ENCODE measurements at places on chromosomes 12 and 14. TPM values are rescaled to one million over a fixed set of nuclear protein-coding genes. Genes with fewer than 3 reads are reported as not detected.

DNA sequence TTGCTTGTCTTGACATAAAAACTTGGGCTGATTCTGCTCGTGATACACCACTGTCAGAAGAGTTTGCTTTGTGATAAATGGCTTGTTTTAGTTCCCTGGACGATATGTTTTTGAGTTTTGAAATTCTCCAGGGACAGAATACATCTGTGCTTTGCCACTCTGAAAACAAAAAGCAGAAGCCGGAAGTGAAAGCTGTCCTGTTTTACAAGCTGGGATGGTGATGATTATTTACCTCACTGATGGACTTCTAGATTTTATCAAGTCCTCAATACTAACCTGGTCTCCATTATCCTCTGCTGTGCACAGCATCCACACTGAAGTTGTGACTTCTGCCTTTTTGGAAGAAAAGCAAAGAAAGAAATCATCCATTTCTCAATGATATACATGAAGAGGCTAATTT, 251.6 kb downstream of the TRHDE start:
- DNase-seq = no peak

- no peak for DNase-seq
Measured at GRCh38 chr12:39772821-39773259, 153.2 kb upstream of the ABCD2 start.

Gene SERPINA10
- not detected for total RNA-seq

DNA sequence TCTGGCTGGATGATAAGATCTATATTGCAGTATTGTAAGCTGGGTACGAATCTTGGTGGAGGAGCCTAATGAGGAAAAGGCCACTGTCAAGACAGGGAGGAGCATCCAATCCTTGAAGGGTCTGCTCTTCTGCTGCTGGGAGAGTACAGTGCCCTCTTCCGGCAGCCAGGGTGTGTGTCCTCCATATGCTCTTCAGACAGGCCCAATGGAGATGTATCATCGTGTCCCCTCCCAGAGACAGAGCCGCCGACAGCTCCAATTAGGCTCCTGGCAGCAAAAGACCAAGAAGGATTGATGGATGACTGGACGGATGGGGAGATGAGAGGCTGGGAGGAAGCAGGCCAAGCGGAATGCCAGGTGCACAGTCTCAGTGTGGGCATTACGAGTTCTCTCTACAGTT, 51.6 kb upstream of the PIWIL1 start:
- DNase-seq = no peak

GRCh38 chr14:79668951-79669350, 542.4 kb downstream of the DIO2 start:
- no peak for DNase-seq

GRCh38 chr12:79933043-79933442, 1.9 kb downstream of the PPP1R12A start:
- DNase-seq = no peak

DNA sequence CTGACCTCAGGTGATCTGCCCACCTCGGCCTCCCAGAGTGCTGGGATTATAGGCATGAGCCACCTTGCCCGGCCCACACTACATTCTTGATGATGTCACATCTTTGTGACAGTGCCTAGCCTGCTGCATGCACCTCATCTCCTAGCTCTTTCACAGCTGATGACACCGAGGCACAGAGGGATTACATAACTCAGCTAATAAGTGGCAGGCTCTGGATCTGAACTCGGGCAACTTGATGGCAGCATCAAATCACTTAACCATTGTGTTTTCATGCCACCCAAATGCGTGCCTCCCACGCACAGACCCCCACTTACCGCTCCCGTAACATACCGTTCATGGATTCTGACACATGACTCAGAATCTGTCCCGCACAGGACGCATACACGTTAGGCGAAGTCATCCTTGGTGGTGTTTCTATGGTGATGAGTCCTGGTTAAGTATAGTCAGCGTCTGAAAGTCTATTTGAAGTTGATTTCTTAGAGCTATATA, 7.4 kb downstream of the TMEM120B start:
- no peak for DNase-seq
